ENCODE measurements at places on chromosomes 1 and 21.

DNA sequence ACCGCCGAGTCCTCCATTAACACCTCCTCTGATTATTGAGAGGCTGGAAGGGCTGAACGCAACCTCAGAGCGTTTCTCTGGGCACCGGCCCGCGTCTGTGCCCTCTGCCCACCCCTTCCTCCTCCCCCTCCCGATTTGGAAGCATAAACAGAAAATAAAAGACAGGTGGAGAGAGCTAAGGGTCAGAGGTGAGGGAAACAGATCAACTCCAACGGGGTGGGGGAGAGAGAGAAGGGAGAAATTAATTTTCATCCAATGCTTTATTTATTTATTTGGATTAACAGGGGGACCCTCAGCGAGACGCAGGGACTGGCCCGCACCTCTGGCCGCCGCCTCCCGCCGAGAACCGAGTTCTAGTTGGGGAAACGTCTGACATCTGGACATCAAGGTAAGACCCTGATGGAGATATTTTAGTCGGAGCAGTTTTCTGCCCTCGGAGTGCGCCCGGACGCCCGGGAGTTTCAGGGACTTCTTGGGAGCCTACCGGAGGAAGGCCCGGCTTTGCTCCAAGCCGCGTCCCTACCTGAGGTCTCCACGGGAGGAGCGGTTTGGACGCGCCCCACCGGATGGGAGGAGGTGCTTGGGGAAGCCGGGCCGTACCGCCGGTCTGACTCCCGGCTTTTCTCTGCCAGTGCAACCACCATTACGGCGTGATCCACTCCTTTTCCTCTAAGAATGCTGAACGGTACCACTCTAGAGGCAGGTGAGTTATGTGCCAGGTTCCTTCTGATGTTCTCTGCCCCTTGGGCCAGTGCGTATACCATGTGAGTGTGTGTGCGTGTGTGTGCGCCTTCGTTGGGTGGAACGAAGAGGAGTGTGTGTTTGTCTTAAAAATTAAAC, 5.1 kb upstream of the LHX9 start:
- DNase-seq = no peak

DNA sequence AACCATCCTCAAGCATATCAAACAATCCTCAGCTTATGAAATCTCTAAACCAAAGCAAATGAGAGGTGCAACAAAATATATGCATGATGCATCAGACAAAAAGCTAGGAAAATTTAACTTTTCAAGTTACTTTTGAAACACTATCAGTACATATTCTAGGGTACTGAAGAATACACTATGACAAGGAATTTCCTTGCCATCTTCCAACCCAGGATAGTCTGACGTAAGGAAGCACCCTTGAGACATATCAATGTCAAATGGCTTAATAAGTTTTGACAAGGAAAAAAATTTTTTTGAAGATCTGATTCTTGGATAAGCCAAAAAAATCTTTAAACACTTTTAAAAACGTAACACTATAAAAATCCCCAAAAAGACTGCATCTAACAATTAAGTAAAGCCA, 64.9 kb downstream of the KIFAP3 start:
- no peak for DNase-seq

- no peak for DNase-seq
Observed at GRCh38 chr1:9019896-9020295, 6.3 kb downstream of the SLC2A7 start.

- no peak for DNase-seq
Observed at GRCh38 chr1:99829269-99829668, 20.9 kb upstream of the AGL start.

GRCh38 chr1:210764536-210764935, 369.4 kb downstream of the KCNH1 start:
- DNase-seq = no peak
